Colonic mucosa (tissue), 4 donors: ENCODE measurements at places on chromosomes 11 and 22.
A peak's percentile ranks its signal among the peaks of the same experiment; 100 is the strongest.

DNA sequence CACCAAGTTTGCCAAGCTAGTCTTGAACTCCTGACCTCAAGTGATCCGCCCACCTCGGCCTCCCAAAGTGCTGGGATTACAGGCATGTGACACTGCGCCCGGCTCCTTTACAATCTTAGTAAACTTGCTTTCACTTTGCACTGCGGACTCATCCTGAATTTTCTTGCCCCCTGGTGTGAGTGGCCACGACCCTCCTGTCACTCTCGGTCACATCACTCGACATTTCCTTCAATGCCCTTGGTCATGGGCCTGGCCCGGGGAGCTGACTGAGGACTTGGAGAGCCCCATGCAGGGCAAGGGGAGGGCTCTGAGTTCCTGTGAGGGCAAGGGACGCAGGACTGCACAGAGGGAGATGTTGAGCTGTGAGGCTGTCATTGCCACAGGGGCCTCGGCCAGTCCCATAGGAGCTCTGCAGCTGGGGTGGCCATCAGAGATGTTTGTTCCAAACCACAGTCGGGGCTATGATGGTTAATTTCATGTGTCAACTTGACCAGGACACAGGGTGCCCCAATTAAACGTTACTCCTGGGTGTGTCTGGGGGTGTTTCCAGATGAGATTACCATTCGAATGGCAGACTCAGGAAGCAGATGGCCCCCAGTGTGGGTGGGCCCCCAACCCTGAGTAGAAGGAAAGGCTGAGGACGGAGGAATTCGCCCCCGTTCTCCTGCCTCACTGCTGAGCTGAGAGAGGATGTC lies 21.2 kb downstream of the A4GALT start:
- no peak for DNase-seq

- no peak for DNase-seq
Observed at GRCh38 chr22:39847477-39847876, 46.1 kb downstream of the ENTHD1 start.

- no peak for DNase-seq
Observed at GRCh38 chr11:82790723-82791484, 57.2 kb upstream of the FAM181B start.

DNA sequence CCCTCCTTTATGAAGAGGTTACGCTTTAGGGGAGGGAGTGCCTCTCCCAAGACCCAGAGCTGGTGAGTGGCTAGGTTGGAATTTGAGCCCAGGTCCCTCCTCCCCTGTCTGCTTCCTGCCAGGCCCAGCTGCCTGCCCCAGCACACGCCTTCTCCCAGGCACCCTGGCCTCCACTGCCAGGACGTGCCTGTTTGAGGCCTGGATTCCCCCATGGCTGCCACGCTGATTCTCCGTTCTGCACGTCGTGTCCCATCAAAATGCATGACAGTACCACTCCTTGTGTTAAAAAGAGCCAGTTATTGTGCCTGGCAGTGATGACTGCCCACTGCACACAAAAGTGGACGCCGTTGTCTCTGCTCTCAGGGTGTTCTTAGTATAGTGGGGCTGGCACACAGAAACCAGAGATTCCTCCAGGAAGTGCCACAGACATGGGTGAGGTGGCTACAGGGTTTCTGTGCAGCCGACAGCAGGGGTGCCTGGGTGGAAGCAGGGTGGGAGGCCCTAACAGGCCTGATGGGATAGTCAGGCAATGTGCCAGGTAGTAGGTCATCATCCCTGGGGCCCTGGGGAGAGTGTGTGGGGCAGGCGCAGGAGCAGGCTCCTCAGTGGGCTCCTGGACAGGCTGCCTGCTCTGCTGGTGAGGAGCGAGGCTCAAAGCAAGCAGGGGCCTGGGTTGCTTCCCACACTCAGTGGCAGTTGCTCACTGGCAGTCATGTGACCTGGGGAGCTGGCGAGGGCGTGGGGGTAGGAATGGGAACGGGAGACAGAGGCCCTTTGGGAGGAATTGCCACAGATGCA lies 24.2 kb downstream of the MED15 start:
- peak; percentile 66 for DNase-seq

GRCh38 chr22:31099386-31099785 lies 8.0 kb downstream of the SELENOM start:
- peak; percentile 14 for DNase-seq

DNA sequence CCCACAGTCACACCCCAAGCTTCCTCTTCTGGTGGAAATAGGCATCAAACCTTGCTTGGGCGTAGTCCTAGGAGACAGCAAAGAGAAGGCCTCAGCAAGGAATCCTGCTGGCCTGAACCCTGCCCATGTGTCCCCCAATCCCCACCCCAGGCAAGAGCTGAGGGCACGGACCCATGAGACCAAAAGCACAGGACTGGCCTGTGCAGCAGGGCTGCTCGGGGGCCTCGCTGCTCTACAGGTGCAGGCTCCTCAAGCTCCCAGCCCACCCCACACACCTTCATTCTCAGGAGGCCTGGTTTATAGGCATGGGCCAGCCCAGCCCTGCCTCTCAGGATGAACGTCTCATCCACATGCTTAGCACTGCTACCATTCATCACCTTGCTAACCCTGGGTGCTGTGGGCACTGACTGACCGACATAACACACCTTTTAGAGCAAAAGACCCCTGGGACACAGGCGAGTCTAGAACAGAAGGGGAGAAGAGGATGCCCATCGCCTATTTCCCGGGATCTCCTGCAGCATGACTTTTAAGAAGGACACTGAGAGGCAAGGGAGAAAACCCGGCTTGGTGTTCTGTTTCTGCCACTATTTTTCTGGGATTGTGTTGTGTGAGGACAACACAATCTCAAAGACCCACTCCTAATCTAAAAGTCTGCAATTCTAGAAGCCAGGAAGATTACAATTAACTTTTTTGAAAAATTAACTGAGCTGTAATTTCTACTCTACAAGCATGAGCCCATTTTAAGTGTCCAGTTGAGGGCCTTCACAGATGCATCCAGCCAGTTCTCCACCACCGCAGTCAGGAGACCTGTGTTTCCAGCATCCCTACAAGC lies 15.4 kb downstream of the TCIRG1 start:
- DNase-seq = no peak

GRCh38 chr22:21055880-21056319 lies 10.2 kb downstream of the LRRC74B start:
- no peak for DNase-seq
